ENCODE measurements at places on chromosomes 2 and 18.
A peak's percentile ranks its signal among the peaks of the same experiment; 100 is the strongest.

DNA sequence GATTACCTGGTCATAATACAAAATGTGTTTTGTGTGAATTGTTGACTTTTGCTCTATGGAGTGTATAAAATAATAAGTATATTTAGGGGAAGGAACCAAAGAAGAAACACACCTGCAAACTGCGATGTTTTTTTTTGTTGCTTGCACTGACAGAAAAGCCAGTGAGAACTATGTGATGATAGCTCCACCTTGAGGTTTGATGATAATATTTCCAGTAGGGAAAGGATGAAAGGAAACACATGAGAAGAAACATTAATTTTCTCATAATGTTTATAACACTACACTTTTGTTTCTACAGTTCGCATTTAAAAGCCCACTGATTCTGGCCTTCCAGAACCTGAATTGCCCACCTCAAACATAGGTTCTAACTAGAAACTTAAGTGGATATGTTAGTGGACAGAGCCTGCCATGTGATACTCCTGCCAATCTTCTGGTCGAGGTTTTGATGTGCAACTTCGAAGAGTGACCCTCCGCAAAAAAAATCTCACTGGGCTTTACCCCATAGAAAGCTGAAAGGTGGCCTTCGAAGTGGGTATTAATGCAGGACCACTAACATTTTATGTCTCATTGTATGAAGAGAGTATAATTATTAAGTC lies 476.4 kb upstream of the SPHKAP start:
- no peaks in the 10 kb centered on the region for H3K36me3 ChIP-seq
- DNase-seq = no peak
- H3K27ac ChIP-seq = no peak overlapping the region
- no peaks in the 10 kb centered on the region for H3K4me1 ChIP-seq
- H3K4me3 ChIP-seq = no peak overlapping the region

GRCh38 chr2:216742411-216742810 lies 47.1 kb upstream of the IGFBP5 start:
- H3K27me3 ChIP-seq = peaks cover 36% of the 10 kb centered on the region
- no peak for DNase-seq
- H3K4me3 ChIP-seq = no peak overlapping the region
- no peaks in the 10 kb centered on the region for H3K36me3 ChIP-seq

- H3K27ac ChIP-seq = no peak overlapping the region
- peaks cover 2% of the 10 kb centered on the region for H3K4me1 ChIP-seq
- H3K36me3 ChIP-seq = no peaks in the 10 kb centered on the region
- H3K4me3 ChIP-seq = no peak overlapping the region
- no peak for DNase-seq
Measured at GRCh38 chr2:30866974-30867373, 59.7 kb upstream of the CAPN13 start.

GRCh38 chr2:14633461-14634181 lies 1.1 kb downstream of the LRATD1 start:
- H3K36me3 ChIP-seq = no peaks in the 10 kb centered on the region
- no peak overlapping the region for H3K27ac ChIP-seq
- H3K4me3 ChIP-seq = no peak overlapping the region

- DNase-seq = no peak
- H3K4me3 ChIP-seq = no peak overlapping the region
- no peaks in the 10 kb centered on the region for H3K27me3 ChIP-seq
- H3K36me3 ChIP-seq = no peaks in the 10 kb centered on the region
- H3K27ac ChIP-seq = no peak overlapping the region
- H3K4me1 ChIP-seq = no peaks in the 10 kb centered on the region
Measured at GRCh38 chr2:208781166-208781565, 374.6 kb downstream of the PTH2R start.

DNA sequence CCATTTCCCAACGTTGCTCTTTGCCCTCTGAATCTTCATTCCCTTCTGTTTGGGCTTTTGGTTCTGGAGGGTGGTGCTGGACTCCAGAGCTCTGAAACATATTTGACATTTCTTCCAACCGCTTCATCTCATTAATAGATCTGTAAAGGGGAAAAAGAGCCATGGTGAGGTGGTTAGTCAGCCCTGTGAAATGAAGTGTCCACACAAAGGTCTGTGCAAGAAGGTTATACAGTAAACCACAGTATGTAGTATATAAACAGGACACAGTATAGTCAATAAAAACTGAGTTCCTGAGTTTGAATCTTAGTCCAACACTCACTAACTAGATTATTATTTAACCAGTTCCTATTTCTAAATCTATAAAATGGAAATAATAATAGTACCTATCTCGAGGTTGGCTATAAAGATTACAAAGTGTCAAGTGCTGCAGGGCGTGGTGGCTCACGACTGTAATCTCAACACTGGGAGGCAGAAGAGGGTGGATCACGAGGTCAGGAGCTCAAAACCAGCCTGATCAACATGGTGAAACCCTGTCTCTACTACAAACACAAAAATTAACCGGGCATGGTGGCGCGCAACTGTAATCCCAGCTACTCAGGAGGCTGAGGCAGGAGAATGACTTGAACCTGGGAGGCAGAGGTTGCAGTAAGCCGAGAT lies 13.1 kb downstream of the STARD7 start:
- no peaks in the 10 kb centered on the region for H3K27me3 ChIP-seq
- DNase-seq = no peak
- no peak overlapping the region for H3K27ac ChIP-seq

GRCh38 chr2:223054193-223054781 lies 2.3 kb downstream of the KCNE4 start:
- no peaks in the 10 kb centered on the region for H3K4me1 ChIP-seq
- DNase-seq = no peak
- H3K4me3 ChIP-seq = no peak overlapping the region
- H3K27me3 ChIP-seq = peaks cover 22% of the 10 kb centered on the region
- H3K27ac ChIP-seq = no peak overlapping the region
- H3K36me3 ChIP-seq = no peaks in the 10 kb centered on the region

DNA sequence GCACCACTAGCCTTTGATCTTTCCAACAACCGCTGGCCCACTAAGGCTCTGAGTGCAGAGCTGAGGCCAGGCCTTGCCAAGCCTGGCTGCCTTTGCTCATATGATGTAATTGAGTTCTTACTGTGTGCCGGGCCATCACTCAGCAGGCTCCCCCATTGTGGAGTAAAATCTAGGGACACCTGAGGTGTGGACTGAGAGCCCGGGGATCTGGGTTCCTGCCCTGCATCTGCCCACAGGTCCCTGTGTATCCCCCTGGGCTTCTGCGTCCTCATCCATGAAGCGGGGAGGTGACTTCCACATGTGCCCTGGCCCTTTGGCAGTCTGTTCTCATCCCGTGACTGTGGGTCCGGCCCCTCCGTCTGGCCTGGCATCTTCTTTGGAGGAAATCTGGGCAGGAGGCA lies 33.8 kb downstream of the GREB1 start:
- H3K27me3 ChIP-seq = no peaks in the 10 kb centered on the region
- no peak for DNase-seq
- H3K27ac ChIP-seq = no peak overlapping the region
- H3K36me3 ChIP-seq = no peaks in the 10 kb centered on the region

- peaks cover 23% of the 10 kb centered on the region for H3K36me3 ChIP-seq
- peaks cover 14% of the 10 kb centered on the region for H3K4me1 ChIP-seq
- peak overlapping the region; percentile 11 for H3K4me3 ChIP-seq
- H3K27ac ChIP-seq = no peak overlapping the region
- H3K27me3 ChIP-seq = no peaks in the 10 kb centered on the region
Measured at GRCh38 chr2:219384859-219385258, 2.9 kb downstream of the DNPEP start.

DNA sequence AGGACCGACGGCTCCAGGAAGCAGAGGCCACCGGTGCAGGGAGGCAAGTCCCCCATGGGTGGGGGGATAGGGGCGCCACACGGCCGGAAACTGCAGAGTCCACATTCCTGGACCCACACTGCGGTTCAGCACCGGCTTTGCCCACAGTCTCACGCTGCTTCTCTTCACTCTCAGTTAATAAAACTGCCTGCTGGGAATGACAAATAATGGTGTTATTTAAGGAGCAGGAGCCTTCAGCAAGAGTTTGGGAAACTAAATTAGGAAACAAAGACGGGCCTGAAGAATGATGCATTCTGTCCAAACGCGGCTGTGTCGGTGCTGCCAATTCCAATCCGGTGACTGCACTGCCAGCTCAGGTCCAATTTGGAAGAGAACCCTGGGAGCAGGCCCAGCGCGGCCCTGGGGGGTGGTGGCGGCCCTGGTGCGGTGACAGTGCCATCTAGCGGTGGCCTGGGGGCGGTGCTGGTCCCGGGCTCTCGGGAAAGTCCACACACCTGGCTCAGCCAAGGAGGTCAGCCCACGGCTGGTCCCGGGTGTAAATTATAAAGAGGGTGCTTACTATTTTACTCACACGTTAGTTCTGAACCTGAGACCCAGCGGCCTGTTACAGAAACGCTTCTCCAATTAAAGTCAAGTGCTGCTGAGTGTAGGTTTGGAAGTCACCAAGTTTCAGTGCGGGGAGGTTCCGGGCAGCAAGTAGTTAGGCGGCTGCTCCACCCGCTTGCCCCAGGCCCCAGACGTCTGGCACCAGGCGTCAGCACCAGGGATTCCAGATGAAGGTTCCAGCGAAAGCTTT lies 73.1 kb upstream of the PXDN start:
- no peaks in the 10 kb centered on the region for H3K4me1 ChIP-seq
- no peak overlapping the region for H3K4me3 ChIP-seq
- no peaks in the 10 kb centered on the region for H3K36me3 ChIP-seq
- DNase-seq = peak; percentile 45
- H3K27ac ChIP-seq = no peak overlapping the region

- no peak overlapping the region for H3K4me3 ChIP-seq
- no peaks in the 10 kb centered on the region for H3K36me3 ChIP-seq
- H3K27me3 ChIP-seq = no peaks in the 10 kb centered on the region
Measured at GRCh38 chr2:180494286-180494685, 486.1 kb upstream of the UBE2E3 start.

DNA sequence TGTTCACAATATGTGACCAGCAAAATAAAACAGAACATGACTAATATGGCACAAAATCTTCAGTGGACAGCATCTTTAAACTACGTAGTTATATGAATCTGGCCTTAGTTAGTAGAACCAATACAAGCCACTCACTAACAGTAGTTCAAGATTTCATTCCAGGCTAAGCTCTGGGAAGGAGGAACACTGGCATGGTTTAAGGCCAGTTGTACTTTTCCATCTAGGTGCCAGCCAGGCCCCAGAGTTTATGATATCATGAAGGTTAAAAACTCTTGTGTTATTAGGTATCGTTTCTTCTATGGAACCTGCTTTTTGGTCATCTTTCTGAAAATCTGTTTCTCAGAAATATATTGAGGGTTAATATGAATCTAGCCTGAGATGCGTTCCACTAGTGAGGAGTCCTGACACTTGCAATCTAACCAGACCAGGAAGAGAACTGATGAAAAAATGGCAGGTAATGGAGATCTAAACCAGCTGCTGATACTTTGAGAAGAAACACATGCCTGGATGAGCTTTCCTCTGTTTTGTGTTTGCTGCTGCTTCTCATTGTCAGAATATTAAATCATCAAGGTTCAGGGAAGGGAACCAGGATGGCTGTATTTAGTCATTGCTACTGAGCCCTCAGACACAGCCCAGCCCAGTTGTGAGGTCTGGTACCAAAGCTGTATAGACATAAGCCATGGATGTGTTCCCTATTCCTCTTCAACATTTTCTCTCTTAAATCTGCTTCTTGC lies 182.8 kb upstream of the SETBP1 start:
- H3K27ac ChIP-seq = no peak overlapping the region
- peaks cover 15% of the 10 kb centered on the region for H3K4me1 ChIP-seq
- H3K36me3 ChIP-seq = no peaks in the 10 kb centered on the region
- H3K27me3 ChIP-seq = peaks cover 6% of the 10 kb centered on the region
- H3K4me3 ChIP-seq = no peak overlapping the region

GRCh38 chr2:119638685-119639554 lies 40.1 kb upstream of the TMEM177 start:
- no peaks in the 10 kb centered on the region for H3K27me3 ChIP-seq
- H3K4me3 ChIP-seq = no peak overlapping the region
- no peak overlapping the region for H3K27ac ChIP-seq

GRCh38 chr2:116917196-116917595 lies 897.3 kb upstream of the DDX18 start:
- H3K4me1 ChIP-seq = no peaks in the 10 kb centered on the region
- no peak overlapping the region for H3K4me3 ChIP-seq
- no peaks in the 10 kb centered on the region for H3K36me3 ChIP-seq
- DNase-seq = no peak
- H3K27ac ChIP-seq = no peak overlapping the region

DNA sequence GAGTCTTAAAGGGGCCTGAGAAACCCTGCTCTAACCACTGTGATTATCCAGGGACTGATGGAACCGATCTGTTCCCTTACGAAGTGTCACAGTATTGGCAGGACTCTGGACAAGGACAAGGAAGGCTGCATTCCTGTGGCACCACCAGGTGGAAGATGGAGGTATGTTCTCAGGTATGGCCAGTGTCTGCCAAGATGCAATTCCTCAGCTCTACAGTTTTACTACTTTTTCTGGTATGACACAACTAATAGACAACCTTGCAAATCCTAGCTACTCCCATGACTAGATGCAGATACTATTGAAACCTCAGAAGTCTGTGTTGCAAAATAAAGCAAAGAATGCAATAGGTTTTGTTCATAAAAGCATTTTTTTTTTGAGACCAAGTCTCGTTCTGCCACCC lies 14.6 kb downstream of the RAB31 start:
- no peak for DNase-seq
- H3K36me3 ChIP-seq = no peaks in the 10 kb centered on the region
- H3K4me1 ChIP-seq = no peaks in the 10 kb centered on the region
- no peak overlapping the region for H3K4me3 ChIP-seq
- peaks cover 6% of the 10 kb centered on the region for H3K27me3 ChIP-seq
- no peak overlapping the region for H3K27ac ChIP-seq

GRCh38 chr2:36672199-36672598 lies 24.3 kb upstream of the VIT start:
- no peaks in the 10 kb centered on the region for H3K36me3 ChIP-seq
- H3K4me1 ChIP-seq = peaks cover 10% of the 10 kb centered on the region
- H3K27me3 ChIP-seq = no peaks in the 10 kb centered on the region
- H3K27ac ChIP-seq = no peak overlapping the region
- no peak overlapping the region for H3K4me3 ChIP-seq

- H3K27ac ChIP-seq = peak overlapping the region; percentile 73
- peaks cover 50% of the 10 kb centered on the region for H3K4me1 ChIP-seq
- H3K4me3 ChIP-seq = peak overlapping the region; percentile 75
- H3K27me3 ChIP-seq = no peaks in the 10 kb centered on the region
- DNase-seq = no peak
Measured at GRCh38 chr18:74595431-74595830, 2.2 kb upstream of the ZNF407 start.

GRCh38 chr18:47686806-47687205 lies 243.7 kb downstream of the SMAD2 start:
- DNase-seq = no peak
- H3K27me3 ChIP-seq = no peaks in the 10 kb centered on the region
- no peak overlapping the region for H3K27ac ChIP-seq
- H3K4me3 ChIP-seq = no peak overlapping the region

DNA sequence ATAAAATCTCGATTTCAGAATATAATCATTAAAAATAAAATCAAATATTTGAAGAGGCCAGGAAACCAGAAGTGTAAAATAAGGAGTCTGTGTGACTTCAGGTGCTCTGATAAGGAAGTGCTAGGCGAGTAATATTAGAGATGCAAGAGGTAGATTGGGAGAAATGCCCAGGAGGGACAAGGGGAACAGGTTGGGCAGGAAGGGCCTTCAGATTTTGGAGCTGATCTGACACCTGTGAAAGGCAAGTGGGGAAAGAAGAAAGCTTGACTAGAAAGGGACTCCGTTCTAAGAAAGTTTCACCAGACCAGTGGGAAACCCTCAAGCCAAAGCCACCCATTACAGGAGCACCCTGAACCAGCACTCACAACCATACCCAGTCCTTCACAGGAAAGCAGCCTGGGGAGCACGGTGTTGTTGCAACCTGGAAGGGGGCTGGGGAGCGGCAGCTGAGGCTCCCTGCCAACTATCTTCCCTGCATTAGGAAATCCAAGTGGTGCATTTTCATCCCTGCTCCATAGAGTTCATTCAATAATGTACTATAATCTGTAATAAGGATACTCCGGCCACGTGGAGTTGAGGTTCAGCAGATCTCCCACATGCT lies 57.5 kb upstream of the GREB1L start:
- no peak overlapping the region for H3K4me3 ChIP-seq
- no peak for DNase-seq
- H3K27ac ChIP-seq = no peak overlapping the region
- peaks cover 5% of the 10 kb centered on the region for H3K4me1 ChIP-seq
